ENCODE measurements at places on chromosomes 7 and 10.

- DNase-seq: no peak
Measured at GRCh38 chr10:46317889-46318288, 31.1 kb downstream of the ANTXRL start.

GRCh38 chr10:61548364-61548763 is 95.2 kb upstream of the TMEM26 start:
- DNase-seq: no peak

- DNase-seq: no peak
Measured at GRCh38 chr10:22618078-22618785, 96.1 kb downstream of the PIP4K2A start.

DNA sequence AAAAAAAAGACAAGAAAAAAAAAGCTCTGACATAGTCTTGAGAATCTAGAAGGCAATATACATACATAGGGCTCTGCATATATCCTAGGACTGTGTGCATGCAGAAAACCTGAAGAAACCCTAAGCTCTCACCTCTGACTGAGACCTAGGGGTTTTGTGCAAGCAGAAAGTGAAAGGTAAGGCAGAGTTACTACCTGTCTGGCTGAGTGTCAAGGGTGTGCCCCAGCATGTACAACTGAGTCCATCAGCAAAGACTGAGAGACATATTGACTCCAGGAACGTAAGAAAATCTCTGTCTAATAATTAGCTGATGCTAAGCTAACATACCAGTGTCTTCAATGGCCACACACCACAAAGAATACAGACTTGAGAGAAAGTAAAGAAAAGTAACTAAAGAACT is 16.3 kb upstream of the HNRNPH3 start:
- no peak for DNase-seq

DNA sequence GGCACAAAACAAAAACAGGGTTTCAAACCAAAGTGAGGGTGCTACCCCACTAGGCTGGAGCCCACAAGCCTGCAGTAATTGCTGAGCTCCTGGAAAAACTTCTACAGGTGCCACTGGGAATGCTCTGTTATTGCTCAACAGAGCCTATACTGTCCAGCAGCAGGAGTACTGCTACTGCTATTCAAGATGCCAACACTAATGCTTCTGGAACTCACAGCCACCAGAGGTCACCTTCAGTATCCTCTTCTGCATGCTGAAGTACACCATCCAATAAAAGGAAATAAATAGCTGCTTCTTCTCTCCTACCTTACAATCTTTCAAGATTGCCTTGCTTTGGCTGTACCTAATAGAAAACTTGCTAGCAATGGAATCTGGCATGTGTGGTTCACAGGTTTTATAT is 222.0 kb downstream of the LRRN3 start:
- no peak for DNase-seq

- no peak for DNase-seq
Measured at GRCh38 chr7:33719059-33719581, 186.2 kb upstream of the BMPER start.
